ENCODE measurements at places on chromosomes 7 and 10.

GRCh38 chr7:95405800-95406199, 9.6 kb upstream of the PON3 start:
- DNase-seq = no peak

GRCh38 chr10:89368129-89368528, 9.7 kb upstream of the IFIT1B start:
- no peak for DNase-seq

DNA sequence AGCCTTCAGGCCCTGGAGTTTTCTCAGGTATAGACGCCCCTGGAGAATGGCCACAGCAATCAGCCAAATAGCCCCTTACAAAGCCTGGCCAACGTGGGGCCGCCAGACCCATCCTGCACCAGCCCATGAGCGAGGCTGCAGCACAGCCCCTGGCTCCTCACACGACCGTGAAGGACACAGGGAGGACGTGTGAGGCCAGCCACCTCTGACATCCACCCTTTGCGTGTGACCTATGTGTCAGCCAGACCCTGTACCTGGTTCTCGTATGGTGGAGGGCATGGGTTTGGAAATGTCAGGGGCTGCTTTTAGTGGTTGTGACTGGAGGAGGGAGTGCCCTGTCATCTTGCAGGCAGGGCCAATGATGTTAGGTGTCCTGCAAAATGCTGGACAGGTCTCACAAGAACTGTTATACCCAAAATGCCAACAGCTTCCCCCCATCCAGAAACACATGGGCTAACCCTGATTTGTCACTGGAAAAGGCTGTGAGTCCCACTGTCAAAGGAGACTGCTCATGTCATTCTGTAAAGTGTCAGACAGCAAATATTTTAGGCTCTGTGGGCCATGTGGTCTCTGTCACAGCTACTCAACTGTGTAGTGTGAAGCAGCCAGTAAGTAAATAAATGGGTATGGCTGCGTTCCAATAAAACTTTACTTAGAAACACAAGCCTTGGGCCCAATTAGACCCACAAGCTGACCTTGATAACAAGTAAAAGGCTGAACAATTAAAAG, 30.0 kb downstream of the NOD1 start:
- DNase-seq = no peak

- no peak for DNase-seq
Observed at GRCh38 chr10:111756217-111757061, 427.1 kb downstream of the GPAM start.

- no peak for DNase-seq
Observed at GRCh38 chr7:13279854-13280435, 592.5 kb downstream of the ARL4A start.

- DNase-seq = no peak
Observed at GRCh38 chr7:156222611-156223010, 410.3 kb upstream of the SHH start.

DNA sequence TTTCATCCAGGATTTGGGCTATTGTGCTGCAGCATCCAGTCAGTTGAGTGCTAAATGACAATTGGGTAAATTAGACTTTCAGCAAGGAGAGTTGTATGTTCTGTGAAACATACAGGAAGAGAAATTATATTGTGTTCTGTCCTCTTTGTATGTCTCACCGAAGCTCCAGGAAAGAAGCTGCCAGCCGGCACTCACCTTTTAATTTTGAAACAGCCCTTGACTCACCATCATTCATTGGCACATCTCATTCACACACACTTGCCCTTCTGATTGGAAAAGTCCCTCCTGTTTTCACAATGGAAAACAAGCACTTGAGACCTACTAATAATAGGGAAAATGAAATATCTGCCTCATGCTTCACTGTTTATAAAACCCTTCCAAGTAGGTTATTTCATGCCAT, 495.6 kb downstream of the RPS24 start:
- DNase-seq = no peak

DNA sequence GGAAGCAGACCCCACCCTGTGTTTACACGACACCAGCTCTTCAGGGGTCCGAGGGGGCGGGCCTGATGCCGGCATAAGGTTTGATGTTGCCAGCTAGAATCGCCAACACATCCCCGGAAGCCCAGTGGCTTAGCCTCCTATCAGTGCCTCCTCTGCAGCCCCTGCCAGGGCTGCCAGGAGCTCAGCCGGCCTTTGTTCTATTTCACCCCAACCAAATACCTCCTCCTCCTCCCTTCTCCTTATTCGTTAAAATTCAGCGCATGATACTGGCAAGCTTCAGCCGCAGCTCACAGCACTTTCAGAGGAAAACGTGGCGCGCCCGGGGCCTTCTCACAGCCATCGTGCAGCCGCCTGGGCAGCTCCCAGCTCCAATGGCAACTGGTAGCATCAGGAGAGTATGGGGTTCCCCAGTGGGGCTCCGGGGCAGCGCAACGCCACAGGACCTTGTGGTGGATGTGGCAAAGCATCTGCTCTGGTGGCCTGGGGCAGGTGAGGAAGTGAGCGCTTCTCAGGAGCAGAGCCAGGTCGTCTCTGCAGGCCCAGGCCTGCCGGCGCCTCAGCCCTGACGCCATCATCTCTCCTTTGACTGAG, 176.4 kb upstream of the RHEB start:
- DNase-seq = no peak

GRCh38 chr7:6032641-6033040, 1.5 kb downstream of the ANKRD61 start:
- no peak for DNase-seq

- DNase-seq = no peak
Observed at GRCh38 chr10:3814838-3815220, 29.8 kb upstream of the KLF6 start.

- DNase-seq = no peak
Observed at GRCh38 chr7:98875501-98875900, 2.8 kb upstream of the TRRAP start.
